ENCODE measurements at places on chromosomes 1 and 21.

DNA sequence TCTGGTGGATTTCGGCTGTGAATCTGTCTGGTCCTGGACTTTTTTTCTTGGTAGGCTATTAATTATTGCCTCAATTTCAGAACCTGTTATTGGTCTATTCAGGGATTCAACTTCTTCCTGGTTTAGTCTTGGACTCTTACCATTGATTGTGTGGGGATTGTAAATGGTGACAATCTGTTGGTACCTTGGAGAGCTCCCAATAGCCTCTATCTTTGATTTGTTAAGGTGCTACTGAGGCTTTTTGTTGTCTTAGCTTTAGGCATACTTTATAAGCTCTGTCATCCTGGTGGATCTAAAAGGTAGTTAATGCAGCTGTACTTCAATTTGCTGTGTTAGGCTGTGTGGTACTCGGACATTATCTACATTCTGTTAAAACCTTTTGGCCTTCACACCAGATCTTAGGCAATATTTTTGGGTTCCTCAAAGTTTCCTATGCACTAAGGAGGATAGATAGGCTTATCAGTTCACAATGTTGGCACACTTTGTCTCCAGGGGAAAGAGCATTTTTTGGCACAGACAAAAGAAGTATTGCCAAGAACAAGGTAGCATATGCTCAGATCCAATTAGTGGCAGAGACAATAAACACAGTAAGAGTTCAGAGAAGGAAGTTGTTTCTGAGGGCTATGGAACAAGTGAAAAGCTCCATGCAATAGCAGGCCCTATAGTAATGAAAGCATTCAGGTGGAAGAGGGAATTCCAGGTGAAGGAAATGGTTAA is 230.4 kb downstream of the PDE4B start:
- no peak for DNase-seq

DNA sequence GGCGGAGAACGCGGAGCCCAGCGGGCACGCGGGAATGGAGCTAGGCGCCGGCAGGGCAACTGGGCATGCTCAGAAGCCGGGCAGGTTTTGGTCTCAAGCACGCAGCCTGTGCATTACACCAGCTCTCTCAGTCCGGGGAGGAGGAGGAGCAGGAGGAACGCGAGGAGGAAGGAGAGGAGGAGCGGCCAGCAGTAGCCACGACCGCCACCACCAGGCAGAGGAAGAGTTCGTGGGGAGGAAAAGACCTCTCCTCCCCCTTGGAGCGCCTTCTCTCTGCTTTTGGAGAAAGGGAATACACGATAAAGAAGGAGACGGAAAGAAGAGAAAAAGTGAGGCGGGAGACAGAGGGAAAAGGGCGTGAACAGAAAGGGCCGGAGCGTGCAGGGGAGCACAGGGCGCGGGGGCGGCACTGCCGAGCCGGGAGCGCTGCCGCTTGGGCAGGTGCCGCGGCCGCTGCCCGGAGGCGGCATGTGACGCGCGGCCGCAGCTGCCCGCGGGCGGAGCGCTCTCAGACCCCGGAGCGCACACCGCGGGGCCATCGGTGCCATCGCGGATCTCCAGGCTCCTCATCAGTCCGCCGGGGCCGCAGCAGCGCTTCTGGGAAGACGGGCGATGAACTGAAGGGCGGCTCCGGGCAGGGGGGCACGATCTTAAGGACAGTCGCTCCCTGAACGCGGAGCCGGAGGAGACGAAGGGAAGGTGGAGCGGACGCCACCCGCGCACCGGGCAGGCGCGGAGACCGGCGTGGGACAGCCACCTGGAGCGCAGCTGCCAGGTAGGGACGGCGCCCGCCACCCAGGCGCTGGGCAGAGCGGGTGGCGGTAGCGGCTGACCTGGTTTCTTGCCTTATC is at the start of gene CHRM3:
Gene CHRM3 (plus strand): TSS at position 116 of the 851 bp plus-strand sequence. CDS start 520,884 bp downstream, outside the sequence.
- no peak for DNase-seq

DNA sequence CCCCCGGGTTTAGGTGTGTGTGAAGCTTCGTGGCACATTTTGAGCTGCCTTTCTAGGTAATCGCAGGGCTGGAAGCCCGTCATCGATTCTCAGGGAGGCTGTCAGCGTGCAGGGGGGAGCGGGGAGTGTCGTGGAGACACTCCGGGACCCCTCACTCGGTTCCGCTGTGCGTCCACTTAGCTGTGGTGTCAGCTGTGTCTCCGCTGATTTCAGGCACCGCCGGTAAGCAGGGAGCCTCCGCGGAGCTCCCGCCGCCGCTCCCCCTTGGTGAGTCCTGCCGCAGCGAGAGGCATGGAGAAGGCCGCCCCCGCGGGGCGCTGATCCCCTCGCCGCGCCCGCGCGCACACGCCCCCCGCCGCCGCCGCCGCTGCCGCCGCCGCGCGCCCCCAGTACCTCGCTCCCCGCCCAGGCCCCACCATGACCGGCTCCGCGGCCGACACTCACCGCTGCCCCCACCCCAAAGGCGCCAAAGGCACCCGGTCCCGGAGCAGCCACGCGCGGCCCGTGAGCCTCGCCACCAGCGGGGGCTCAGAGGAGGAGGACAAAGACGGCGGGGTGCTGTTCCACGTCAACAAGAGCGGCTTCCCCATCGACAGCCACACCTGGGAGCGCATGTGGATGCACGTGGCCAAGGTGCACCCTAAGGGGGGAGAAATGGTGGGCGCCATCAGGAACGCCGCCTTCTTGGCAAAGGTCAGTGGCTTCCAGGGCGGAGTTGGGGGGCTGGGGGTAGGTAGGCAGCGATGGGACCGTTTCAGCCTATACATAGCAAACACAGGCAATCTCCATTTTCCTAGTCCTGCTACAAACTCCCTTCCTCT is 995 bp downstream of the VASH2 start:
- no peak for DNase-seq

DNA sequence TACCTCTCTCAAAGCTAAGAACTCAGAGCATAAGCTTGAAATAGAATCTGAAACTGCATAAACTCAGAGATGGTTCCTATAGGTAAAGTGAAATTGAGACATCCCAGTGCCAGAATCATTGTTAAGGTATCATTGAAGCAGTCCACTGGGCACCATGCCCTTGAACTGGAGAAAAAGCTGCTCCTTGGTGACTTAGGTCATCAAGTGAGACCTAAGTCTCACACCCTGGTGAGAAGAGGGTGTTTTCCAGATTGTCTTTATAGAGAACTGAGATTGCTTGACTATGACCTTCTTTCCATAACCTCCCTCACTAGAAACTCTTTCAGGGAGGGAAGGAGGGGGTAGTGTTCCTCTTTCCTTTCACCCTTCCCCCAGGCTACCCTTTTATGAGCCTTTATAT is 9.4 kb upstream of the ATP6V1G3 start:
- DNase-seq, result no peak

Measured in activated T-cell treated with anti-CD3 and anti-CD28 coated beads for 1 hour (primary cell).